ENCODE measurements at places on chromosomes 16 and 17.
A peak's percentile ranks its signal among the peaks of the same experiment; 100 is the strongest.

DNA sequence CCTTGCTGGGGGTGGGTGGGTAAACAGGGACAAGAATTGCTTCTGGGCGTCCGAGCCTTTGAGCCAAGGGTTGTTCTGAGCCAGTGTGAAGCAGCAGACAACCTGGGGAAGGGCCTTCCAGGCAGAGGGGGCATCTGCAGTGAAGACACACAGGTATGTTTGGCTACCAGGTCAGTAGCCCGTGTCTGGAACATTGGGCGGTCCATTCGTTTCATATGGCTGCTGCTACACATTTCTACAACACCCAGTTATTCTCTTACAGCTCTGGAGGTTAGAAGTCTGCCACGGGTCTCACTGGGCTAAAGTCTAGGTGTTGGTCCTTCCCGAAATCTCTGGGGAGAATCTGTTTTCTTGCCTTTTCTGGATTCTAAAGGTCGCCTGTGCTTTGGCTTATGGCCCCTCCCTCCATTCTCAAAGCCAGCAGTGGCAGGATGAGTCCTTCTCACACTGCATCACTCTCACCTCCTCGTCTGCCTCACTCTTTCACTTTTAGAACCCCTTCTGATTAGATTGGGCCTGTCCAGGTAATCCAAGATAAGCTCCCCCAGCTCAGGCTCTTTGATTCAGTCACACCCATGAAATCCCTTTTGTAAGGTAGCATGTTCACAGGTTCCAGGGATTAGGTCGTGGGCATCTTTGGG, 136.1 kb downstream of the CLEC16A start:
- no peak for DNase-seq

DNA sequence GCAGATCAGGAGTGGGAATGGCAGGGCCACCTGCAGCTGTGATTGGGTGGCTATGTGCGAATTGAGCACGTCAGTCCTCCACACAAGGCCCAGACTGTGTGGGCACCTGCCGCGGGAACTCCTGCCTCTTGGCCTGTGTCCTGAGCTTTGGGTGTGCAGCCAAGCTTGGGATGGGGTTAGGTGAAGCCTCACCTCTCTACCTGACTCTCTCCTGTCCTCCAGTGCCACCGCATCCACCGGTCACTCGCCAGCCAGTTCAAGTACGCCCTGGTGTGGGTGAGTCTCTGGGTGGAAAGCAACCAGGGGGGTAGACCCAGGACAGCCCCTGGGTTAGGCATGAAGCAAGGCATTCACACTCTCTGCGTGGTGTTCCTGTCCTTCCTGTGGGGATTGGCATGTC, 2.3 kb upstream of the MYO15A start:
- DNase-seq: no peak

DNA sequence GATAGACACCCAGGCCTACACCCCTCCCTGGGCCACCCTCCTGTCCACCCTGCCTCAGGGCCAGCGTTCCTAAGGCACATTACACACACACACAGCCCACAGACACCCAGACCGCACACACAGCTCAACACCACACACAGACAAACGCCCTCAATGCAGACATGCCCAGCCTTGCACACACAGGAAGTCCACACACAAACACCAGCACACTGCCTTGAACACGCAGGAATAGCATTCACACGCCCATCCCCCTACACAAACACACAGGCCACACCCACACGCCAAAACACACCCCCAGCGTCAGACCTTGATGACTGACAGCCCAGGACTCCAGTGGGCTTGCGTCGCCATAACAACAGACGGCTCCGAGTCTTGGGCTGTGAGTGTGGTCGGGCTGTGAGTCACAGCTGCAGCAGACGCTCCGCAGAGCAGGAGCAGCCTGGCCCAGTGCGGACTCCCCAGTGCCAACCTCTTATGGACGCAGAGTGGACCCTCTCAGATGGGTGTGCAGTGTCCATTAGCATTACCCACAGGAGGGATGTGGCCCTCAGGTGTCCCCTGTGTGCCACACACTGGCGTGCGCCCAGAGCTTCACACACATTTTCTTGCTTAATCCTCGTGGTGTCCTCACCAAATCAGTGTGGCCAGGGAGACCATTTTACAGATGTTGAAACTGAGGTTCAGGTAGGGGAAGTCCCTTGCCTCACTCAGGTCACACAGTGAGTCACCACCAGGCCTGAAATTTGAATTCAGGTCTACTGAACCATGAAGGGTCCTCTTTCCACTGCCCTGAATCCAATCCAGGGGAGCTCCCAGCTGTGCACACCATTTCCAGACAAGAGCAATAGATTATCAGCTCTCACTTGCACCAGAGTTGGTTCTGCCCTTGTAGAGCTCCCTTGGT, 17.8 kb upstream of the RAI1 start:
- peak; percentile 90 for DNase-seq

DNA sequence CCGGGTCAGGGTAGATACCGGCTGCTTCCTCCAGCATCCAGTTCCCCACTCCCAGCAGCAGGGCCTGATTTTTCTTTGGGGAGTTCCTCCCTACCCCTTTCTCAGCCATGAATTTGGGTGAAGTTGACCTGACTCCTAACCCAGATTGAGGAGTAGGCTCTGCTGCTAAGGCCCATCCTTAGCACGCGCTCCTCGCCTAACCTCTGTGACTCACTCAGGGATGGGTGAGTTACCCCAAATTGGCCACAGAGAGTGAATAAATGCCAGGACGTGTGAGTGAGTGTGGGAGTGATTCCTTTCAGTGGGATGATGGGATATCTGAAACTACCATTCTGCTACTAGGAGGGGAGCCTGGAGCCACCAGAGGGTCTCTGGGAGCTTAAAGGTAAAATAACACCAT, 28.9 kb upstream of the ABCC12 start:
- no peak for DNase-seq

- DNase-seq: no peak
Observed at GRCh38 chr16:60636117-60636516, 1400.1 kb downstream of the CDH8 start.

- DNase-seq: no peak
Observed at GRCh38 chr16:56113223-56113622, 78.1 kb upstream of the GNAO1 start.
